NCI-H1930 (cell line): ENCODE measurements at places on chromosomes 7 and 10.

GRCh38 chr7:129667116-129667515 is 55.6 kb downstream of the NRF1 start:
- DNase-seq: no peak

DNA sequence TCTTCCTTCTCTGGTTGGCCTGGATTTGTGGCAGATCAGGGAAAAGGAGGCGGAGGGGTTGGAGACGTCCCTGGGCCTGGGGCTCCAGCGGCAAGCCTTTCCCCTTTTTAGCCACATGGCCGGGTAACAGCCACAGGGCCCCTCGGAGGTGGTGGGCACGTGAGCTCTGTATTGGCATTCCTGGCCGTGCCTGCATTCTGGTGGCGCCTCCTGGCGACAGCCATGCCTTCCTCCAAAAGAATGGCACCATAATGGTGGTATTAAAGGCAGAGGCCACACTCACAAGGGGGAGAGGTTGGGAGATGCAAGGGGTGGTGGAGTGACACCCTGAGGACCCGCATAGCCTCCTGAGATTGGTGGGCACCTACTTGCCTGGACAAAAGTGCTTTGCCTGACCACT is 3.0 kb upstream of the AQP1 start:
- no peak for DNase-seq

DNA sequence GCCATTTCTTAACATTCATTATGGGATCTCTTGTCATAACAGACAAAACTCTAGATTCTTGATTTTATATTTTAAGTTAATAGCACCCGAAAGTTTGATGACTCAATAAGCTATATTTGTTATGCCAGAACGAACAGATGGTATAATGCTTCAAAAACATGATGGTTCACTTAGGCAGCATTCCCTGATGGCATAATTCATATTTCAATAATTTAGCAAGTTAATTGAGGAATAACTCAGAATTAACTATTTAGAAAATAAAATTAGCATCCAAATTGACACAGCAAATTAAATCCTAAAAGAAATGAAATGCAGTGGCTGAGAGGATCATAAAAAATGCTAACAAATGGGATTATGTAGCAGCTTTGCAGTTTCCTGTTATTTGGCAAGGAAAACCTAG is 260.8 kb upstream of the MBL2 start:
- DNase-seq: no peak

- no peak for DNase-seq
These were observed 230.0 kb upstream of the PPP1R3A start for GRCh38 chr7:114148779-114149178.

DNA sequence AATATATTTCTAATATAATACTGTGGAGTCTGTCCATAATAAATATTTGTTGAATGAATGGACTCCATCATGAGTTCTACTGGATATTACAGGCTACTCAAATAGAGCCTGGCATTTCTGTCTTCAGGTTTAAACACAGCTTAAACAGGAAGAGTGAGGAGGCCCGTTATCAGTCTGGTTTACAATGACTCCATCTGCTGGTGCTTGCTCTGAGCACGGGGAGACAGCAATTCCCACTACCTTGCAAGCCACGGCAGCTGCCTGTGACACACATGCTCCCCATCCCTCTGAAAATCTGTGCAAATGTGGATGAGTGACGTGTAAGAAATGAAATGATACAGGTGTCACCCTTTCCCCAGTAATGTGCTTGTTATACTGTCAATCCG is 293.5 kb upstream of the IMMP2L start:
- DNase-seq: no peak

GRCh38 chr7:43454936-43455518 is 127.9 kb upstream of the STK17A start:
- no peak for DNase-seq

GRCh38 chr7:49243521-49243920 is 319.2 kb downstream of the CDC14C start:
- DNase-seq: no peak

- no peak for DNase-seq
These were observed 81.4 kb downstream of the NRBF2 start for GRCh38 chr10:63214571-63214970.

GRCh38 chr7:47669178-47669891 is 87.4 kb upstream of the TNS3 start:
- DNase-seq: no peak

GRCh38 chr7:114156178-114156577 is 237.4 kb upstream of the PPP1R3A start:
- no peak for DNase-seq

DNA sequence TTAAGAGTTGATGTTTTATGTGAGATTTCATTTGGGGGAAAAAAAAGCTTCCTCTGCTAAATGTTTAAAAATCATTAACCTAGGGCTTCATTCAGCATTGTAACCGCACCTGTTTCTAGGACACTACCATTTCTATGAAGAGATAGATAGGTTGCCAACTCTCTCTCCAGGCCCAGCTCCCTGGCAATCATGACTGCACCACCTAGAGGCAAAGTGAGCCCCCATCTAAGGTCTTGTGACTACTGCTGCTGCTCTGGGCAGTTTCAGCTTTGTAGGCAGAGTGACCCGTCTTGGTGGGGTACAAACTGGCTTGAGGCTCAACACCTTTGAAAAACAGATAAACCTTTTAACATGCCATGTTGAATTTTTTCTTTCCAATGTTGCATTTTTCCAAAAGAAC is 27.3 kb upstream of the MRC1 start:
- no peak for DNase-seq

- no peak for DNase-seq
These were observed 169.8 kb downstream of the UBE2H start for GRCh38 chr7:129782818-129783583.

GRCh38 chr10:52213321-52213752 is 100.7 kb upstream of the DKK1 start:
- DNase-seq: no peak

DNA sequence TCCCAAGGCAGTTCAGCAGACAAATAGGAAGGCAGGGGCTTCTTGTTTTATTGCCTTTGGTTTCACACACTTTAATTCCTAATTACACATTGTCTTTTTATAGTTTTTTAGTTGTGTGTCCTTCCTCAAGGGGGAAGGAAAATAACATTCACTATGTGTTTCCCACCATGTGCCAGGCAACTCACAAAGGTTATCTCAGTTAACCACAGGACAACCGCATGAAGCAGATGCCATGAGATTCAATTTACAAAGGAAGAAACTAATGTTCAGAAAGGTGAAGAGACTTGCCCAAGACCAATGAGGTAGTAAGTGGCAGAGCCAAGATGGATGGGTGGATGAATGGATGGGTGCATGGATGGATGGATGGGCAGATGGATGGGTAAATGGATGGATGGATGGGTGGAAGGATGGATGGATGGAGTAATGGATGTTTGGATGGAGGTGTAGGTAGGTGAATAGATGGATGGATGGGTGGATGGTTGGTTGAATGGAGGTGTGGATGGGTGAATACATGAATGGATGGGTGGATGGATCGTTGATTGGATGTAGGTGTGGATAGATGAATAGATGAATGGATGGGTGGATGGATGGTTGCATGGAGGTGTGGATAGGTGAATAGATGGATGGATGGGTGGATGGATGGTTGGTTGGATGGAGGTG is 77.9 kb downstream of the ARHGAP22 start:
- DNase-seq: no peak

DNA sequence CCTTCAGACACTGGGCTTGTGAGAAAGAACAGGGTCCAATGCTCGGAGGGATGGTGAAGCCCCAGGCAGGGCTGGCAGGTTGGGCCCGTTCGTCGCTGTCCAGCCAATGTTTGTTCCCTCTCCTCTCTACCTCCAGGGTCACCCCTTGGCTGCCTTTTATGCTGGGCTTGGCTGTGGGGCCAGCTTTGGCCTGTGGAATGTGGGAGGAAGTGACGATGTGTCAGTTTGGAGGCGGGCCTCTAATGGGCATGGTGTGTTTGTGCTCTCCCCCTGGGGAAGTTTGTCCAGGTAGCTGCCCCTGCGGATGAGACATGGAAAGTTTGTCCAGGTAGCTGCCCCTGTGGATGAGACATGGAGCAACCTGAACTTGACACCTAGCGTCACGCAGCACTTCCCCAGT is 236.7 kb downstream of the GLRX3 start:
- no peak for DNase-seq

DNA sequence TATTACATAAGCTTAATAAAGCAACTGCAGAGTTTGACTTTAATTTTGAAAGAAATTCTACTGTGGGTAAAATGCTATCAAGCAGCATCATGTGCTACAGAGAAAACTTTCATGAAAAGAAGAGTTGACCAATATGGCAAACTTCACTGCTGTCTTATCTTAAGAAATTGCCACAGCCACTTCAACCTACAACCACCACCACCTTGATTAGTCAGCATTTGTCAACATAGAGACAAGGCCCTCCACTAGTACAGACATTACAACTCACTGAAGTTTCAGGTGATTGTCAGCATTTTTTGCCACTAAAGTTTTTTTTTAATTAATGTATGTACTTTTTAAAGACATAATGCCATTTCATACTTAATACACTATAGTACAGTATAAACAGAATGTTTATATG is 350.3 kb downstream of the HPSE2 start:
- no peak for DNase-seq

DNA sequence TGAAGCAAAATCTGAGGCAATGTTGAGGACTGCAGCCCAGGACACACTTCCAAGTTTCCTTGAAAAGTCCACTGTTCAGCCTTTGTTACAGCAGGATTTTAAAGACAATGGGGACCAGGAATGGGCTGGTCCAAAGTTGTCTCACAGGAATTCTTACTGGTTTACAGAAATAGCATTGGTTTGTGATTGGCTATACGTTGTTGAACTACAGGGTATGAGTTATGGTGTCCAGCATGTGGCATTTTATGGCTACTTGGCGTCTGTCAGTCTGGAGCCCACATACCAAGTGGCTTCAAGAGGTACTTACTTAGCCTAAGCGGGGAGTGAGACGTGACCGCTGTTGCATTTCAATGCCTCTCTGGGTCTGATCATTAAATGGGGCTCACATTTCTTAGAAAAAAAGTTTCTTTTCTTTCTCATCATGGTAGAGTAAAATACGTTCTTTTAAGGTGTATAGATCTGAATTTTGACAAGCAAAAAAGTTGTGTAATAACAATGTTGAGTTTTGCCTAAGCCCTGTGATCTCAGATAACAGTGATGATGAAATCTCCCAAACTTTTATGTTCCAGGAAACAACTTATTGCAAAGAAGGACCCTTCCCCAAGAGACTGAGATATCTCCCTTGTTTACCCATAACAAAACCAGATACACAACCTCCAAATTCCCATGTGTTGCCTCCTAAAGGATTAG is 100.0 kb upstream of the TRIM24 start:
- no peak for DNase-seq

GRCh38 chr7:158613481-158613880 is 25.9 kb upstream of the PTPRN2 start:
- no peak for DNase-seq

DNA sequence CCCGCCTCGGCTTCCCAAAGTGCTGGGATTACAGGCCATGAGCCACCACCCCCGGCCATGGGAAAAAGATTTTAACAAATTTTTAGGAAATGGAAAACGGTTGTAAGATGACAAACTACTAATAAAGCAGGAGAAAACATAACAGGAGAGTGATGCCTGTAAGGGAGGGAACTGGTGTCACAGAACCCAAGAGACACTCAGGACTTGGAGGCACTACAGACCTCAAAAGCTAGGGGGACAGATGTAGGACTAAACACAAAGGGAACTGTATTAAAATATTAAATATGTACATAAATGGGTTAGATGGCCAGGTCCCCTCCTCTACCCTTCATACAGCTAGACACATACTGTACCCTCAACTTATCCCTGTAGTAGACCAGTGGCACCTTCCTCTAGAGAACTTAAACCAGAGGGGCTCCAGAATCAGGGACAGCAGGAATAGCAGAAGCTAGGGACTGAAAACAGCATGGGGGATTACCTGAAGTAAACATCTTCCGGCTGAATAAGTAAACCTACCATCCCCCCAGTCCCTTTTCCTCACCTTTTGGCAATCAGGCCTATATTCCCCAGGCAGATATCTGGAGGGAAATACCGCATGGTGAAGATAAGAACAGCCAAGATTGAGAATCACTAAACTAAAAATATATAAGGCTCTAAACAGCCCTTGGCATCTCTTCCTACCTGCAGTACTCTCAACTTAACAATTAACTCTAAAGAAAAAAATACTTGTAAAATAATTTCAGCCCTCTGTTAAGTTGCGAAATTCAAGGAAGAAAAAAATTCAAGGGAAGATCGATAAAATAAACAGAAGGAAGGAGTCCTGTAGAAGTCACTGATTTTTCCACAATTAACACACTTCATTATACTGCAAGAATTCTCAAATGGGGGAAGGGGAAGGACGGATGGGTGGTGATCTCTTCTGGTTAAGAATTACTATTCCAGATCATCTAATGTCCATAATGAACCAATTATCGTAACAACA is 15.5 kb downstream of the TM9SF3 start:
- no peak for DNase-seq

- DNase-seq: no peak
These were observed 152.4 kb upstream of the NRBF2 start for GRCh38 chr10:62980687-62981086.

GRCh38 chr10:26780106-26780792 is 80.5 kb downstream of the ABI1 start:
- no peak for DNase-seq

DNA sequence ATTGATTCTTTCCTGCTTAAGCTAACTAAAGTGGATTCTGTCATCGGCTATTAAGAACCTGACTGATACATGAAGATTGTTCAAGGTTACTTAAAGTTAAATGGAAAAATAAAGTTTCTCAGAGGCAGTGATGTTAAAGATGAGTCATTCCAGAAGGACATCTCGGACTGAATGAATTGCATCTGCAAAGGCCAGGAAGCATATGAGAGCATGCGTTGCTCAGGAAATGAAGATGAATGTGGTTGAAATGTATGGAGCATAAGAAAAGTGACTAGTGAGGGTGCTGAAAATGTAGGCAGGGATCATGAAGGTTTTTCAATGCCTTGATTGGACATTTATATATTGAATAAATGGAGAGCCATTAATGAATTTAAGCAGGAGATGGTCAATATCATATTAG is 133.9 kb upstream of the GHITM start:
- no peak for DNase-seq

GRCh38 chr10:123240776-123241175 is 86.6 kb downstream of the BUB3 start:
- no peak for DNase-seq

DNA sequence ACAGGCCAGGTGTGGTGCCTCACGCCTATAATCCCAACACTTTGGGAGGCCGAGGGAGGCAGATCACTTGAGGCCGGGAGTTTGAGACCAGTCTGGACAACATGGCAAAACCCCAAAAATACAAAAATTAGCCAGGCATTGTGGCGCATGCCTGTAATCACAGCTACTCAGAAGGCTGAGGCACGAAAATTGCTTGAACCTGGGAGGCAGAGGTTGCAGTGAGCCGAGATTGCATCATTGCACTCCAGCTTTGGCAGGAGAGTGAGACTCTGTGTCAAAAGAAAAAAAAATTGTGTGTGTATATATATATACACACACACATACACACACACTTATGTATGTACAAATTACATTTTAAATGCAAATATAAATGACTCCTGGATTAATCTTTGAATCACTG is 76.8 kb upstream of the LRRN3 start:
- DNase-seq: no peak

GRCh38 chr7:123624527-123625183 is 23.0 kb downstream of the ASB15 start:
- no peak for DNase-seq

- no peak for DNase-seq
These were observed 76.4 kb downstream of the GRK5 start for GRCh38 chr10:119283818-119284217.

- no peak for DNase-seq
These were observed 36.5 kb downstream of the STK17A start for GRCh38 chr7:43619213-43620012.
